Glutamatergic neuron (in vitro differentiated cells): ENCODE measurements at places on chromosomes 11 and 22. TPM values are rescaled to one million over a fixed set of nuclear protein-coding genes. Genes with fewer than 3 reads are reported as not detected.

DNA sequence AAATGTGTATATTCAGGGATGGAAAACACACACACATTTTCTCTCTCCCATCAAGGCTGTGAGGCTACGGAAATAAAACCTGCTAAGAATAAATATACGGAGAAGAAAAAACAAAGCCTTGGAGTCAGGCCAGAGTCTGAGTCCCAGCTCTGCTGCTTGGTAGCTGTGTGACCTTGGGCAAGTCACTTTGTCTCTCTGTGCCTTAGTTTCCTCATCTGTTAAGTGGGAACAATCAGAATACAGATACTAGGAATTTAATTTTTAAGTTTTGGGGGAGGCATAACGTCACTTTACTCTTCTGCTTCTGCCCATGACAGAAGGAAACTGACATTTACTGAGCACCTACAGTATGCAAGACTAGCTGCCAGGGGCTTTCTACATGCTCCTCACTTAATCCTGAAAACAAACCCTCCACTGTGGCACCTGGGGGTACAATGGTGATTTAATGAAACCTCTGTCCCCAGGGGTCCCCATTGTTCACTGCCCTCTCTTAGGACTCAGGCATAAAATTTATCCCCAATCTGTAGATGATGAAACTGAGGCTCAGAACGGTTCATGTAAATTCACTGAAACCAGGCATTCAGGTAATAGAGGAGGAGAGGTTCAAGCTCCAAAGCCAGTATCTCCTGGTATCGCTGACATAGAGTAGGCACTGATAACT is 131.9 kb upstream of the SERPIND1 start:
- DNase-seq: no peak

- no peak for DNase-seq
Measured at GRCh38 chr11:128305588-128305987, 281.8 kb downstream of the ETS1 start.

DNA sequence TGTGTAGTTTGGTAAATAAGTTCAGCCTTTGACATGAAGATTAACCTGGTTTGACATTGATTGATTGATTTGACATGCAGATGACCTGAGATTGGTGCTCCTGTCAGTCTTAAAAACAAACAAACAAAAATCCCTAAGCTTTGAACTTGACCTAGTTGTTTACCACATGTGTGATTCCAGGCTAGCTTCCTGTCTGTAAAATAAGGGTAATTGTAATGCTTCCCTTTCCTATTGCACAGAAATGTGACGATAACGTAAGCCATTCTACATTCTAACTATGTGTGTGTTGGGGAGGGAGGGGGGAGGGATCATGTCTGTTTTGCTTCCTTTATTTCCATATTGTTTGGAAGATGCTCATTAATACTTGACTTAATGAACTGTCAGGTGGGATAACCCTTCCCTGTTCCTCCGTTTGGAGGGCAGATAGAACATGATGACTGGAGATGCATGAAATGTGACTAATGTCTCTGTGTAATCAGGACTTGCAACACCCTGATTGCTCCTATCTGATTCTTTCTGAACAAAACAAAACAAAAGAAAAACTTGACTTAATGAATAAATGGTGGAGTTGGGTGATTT is 106.1 kb upstream of the CLMP start:
- no peak for DNase-seq

- DNase-seq: no peak
Measured at GRCh38 chr11:72783144-72783905, 10.5 kb downstream of the STARD10 start.

PPP2R5B gene
- 148 TPM for total RNA-seq

GRCh38 chr22:40008726-40009291 is 14.1 kb downstream of the FAM83F start:
- DNase-seq: peak; percentile 13

GRCh38 chr22:47645923-47646322 is 883.5 kb downstream of the TBC1D22A start:
- DNase-seq: no peak

GRCh38 chr11:125990244-125990643 is 44.4 kb downstream of the VSIG10L2 start:
- no peak for DNase-seq

GRCh38 chr11:66150725-66151124 is 80.7 kb downstream of the PACS1 start:
- no peak for DNase-seq

DNA sequence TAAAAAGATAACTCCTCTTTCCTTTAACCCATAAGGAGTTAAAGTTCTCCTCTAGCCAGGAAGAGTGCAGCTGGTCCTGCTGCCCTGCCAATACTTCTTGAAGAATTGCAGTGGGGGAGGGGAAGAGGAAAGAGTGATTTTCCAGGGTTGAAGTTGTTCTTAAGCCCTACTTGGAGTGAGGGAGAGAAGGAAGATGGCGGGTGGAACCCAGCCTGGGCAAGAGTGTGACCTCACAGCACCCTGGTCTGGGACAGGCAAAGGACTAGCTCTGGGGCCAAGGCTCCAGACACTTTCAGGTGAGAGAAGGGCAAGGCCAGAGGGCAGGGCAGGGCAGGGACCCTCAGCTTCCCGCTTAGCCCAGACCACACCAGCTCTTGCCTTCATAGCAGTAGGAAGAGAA is 6.6 kb downstream of the TNKS1BP1 start:
- no peak for DNase-seq

- no peak for DNase-seq
Measured at GRCh38 chr11:102196816-102197215, 86.6 kb downstream of the YAP1 start.

GRCh38 chr22:49476176-49476575 is 351.5 kb downstream of the BRD1 start:
- no peak for DNase-seq

SHANK3 gene
- 20.4 TPM for total RNA-seq

GRCh38 chr11:8692417-8692816 is 9.8 kb downstream of the RPL27A start:
- DNase-seq: no peak

DNA sequence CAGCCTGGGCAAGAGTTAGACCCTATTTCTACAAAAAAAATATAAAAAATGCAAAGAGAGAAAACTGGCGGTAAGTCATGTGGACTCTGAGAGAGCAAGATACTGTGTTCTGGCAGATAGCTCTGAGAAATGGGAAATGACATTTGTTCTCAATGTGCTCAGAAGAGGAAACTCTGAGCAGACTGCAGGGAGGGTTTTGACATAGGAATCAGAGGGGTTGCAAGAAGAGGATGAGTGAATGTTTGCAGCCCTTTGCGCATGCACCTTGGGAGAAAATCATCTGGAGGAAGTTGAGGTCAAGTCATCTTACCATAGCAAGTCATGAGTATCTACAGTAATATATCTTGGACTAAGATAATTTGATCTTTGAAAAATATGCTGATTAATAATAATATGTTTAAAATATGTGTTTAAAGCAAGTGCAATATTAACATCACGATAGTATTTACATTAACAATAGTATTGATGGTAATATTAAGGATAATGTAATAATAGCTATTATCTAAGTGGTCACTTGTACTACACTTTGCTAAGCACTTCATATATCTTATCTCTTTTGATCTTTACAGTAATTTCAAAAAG is 2.6 kb downstream of the ACER3 start:
- DNase-seq: no peak

- DNase-seq: no peak
Measured at GRCh38 chr11:45152740-45153595, 6.5 kb downstream of the PRDM11 start.

INS gene
- not detected for total RNA-seq

GRCh38 chr22:17303840-17304779 is 65.2 kb upstream of the CECR2 start:
- no peak for DNase-seq

DNA sequence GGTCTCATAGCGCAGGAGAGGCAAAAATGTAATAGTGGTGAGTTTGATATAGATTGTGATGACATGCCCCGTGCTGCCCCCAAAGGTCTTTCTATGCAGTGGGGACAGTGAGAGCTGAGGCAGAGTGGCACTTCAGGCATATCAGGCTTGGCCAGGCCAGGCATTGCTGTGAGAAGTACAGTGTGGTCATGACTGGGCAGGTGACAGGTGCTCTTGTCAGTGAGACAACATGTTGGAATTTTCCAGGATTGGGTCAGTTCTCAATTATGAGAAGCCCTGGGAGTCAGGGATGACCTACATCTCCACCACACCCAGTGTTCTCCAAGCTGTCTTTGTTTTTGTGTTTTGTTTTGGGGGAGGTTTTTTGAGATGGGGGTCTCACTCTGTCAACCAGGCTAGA is 3.7 kb downstream of the SNAP29 start:
- DNase-seq: no peak

DNA sequence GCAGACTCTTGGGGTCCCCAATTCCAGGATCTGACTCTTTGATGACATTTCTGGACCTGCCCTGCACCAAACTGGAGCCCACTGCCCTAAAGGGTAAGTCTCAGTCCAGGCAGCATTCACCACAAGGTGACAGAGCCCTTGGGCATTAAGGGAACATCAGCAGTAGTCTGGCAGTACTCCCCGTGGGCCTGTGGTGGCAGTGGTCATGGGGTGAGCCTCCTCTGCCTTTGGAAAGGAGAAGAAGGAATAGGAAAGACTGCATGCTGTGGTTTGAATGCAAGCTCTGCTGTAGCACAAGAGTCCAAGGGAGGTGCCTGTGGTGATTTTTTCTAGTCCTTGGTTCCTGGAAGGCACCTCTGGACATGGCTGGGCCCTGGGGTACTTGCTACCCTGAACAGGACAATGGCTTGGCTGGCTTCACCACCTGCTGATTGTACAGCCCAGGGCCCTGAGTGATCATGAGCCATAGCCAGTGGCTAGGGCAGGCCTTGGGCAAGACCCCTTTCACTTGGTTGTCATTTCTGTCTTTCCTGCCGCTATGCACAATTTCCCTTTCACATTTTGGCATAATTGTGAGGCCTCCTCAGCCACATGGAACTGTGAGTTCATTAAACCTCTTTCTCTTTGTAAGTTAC is 160.7 kb upstream of the GRIA4 start:
- DNase-seq: no peak

GRCh38 chr11:72871119-72871518 is 56.9 kb downstream of the ATG16L2 start:
- no peak for DNase-seq

- DNase-seq: no peak
Measured at GRCh38 chr11:96257972-96258934, 84.7 kb downstream of the MAML2 start.

- DNase-seq: no peak
Measured at GRCh38 chr22:38479096-38479837, 11.4 kb downstream of the KDELR3 start.

TM7SF2 gene
- 241 TPM for total RNA-seq

DNA sequence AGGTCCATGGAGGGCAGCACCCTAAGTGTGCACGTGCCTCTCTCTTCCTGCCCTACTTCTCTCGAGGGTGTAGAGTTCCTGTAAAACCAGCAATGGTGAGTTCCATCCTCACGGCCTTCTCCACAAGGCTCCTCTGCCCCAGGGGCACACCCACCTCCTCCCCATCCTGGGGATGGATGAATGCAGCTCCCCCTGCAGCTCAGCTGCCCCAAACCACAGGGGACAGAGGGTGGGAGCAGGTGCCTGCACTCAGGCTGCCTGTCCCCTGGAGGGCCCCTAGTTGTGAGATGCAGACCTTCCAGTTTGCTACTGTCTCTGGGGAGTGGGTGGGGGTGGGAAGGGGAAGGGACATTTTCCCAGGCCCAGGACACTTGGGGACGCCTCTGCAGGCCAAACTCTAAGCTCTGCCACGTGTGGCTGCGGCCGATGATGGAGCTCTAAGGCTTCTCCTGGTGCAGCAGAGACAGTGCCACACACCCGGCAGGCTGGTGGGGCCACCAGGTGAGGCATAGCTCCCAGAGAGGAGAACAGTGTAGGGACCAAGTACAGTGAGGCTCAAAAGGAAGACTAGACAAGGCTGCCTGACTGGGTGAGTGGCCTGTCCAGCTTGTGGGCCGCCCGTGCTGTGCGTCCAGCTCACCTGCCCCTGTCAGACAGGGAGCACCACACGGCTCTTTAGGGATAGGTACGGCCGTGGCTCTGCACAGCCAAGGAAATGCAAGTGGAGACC is 540.9 kb downstream of the TBC1D22A start:
- DNase-seq: no peak

DNA sequence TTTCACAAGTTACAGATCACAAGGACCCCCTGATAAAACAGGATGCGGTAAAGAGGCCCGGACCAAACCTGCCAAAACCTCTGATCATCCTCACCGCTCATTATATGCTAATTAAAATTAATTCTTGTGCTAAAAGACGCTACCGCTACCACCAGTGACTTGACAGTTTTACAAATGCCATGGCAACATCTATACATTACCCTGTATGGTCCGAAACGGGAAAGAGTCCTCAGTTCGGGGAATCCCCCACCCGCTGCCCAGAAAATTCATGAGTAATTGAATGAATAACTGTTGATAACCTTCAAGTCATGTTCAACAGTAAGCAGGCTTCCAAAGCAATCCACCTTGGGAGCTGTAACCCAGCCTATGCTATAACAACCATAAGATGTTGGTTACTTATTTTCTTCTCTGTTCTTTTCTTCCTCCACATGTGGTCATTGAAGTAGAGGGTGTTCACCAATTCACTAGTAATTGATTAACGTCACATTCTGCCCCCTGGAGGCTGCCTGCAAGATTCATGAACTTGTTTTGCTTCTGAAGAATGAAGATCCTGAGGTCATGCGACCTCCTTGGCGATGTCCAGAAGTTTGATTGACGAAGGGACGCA is 20.6 kb downstream of the APOBEC3H start:
- DNase-seq: peak; percentile 60

TEX12 gene
- not detected for total RNA-seq

DNA sequence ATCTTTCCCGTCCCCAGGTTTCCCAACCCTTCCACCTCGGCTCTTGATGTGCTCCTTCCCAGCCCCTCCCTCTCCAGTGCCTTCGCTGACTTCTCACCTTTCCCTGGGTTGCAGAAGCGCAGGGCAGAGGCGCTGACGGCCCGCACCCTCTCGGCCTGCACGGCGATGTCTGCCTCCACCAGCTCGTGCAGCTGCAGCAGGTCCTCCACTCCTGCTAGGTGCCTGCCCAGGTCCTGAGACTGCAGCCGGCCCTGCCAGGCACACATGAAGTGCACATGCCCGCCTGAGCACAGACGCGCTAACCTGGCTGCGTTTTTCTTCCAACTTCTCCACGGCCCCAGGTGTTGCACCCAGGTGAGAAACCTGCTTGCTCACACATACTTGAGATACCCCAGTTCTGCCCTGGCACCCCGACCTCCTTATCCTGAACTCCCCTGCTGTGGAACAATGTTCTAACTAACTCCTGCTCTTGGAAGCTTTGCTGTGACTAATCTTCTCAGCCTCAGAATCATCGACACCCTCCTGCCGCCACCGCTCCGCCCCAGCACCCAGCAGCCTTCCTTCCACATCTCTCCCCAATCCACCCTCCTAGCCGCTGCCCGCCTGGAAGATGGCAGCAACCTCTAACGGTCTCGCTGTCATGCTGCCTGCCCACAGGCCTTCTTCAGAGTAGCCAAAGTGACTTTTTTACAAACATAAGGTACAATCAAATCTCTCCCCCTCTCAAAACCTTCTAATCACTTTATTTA is 23.3 kb downstream of the SPTBN2 start:
- DNase-seq: no peak

TREH gene
- not detected for total RNA-seq

DNA sequence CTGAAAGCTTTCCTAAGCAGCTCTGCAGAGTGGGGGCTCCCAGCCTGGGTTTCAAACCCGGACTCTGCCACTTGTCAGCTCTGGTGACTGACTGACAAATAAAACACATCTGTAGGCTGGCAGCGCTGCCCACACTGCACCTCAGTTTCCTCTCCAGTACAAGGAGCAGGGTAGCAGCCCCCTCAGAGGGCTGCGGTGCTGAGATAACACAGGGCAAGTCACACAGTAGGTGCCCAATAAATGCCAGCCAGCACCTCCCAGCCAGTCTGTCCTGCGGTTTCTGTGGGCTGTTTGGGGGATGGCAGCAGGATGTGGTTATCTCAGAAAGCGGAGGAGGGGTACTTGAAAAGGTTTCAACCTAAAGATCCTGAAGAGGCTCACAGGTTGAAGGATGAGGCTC is 1.5 kb downstream of the SYT12 start:
- DNase-seq: no peak
